A549 treated with RU486 at 1 μM for 4 hours (cell line): ENCODE measurements at places on chromosomes 12 and 14. TPM values are rescaled to one million over a fixed set of nuclear protein-coding genes. Genes with fewer than 3 reads are reported as not detected.

KRT7 gene
- 3,887 to 4,969 TPM (median 4,700 TPM) in 5 replicates for total RNA-seq

HECTD4 gene
- total RNA-seq = 10.0 to 12.0 TPM (median 11.1 TPM) in 5 replicates

CLEC4C gene
- total RNA-seq = not detected in 5 replicates

DIO3 gene
- 0.12 TPM in 1 of 5 replicates, not detected in the others for total RNA-seq

NEMP1 gene
- total RNA-seq = 10.4 to 18.6 TPM (median 15.8 TPM) in 5 replicates

CPNE6 gene
- total RNA-seq = not detected in 5 replicates

GPR162 gene
- 0.22 to 1.1 TPM (median 0.49 TPM) in 5 replicates for total RNA-seq

TMEM132D gene
- not detected in 5 replicates for total RNA-seq

PMCH gene
- total RNA-seq = not detected in 5 replicates

CRADD gene
- total RNA-seq = 10.3 to 18.2 TPM (median 10.7 TPM) in 5 replicates

AMIGO2 gene
- 100 to 188 TPM (median 178 TPM) in 5 replicates for total RNA-seq

PLEKHD1 gene
- total RNA-seq = 0.03 to 0.05 TPM (median 0.04 TPM) in 3 of 5 replicates, not detected in the others

IL26 gene
- not detected in 5 replicates for total RNA-seq

ANGEL1 gene
- total RNA-seq = 5.7 to 9.6 TPM (median 8.7 TPM) in 5 replicates

RPL10L gene
- not detected in 5 replicates for total RNA-seq

KTN1 gene
- 79.9 to 151 TPM (median 115 TPM) in 5 replicates for total RNA-seq

TAMALIN gene
- 0.17 to 1.3 TPM (median 0.61 TPM) in 5 replicates for total RNA-seq

NFE2 gene
- 0.07 to 0.32 TPM (median 0.13 TPM) in 3 of 5 replicates, not detected in the others for total RNA-seq

HPD gene
- total RNA-seq = 1.1 to 2.0 TPM (median 1.6 TPM) in 5 replicates

EFS gene
- not detected in 5 replicates for total RNA-seq

TMEM119 gene
- 0.05 to 0.07 TPM (median 0.05 TPM) in 3 of 5 replicates, not detected in the others for total RNA-seq

HOXC9 gene
- 11.4 to 14.1 TPM (median 13.1 TPM) in 5 replicates for total RNA-seq

ISM2 gene
- total RNA-seq = 0.40 to 0.57 TPM (median 0.46 TPM) in 5 replicates

RCOR1 gene
- total RNA-seq = 17.7 to 27.7 TPM (median 26.2 TPM) in 5 replicates

PLBD1 gene
- 3.8 to 5.3 TPM (median 4.2 TPM) in 5 replicates for total RNA-seq

PLA2G1B gene
- not detected in 5 replicates for total RNA-seq

PLEKHG7 gene
- 0.10 TPM in 1 of 5 replicates, not detected in the others for total RNA-seq

SIRT4 gene
- total RNA-seq = 0.49 to 0.99 TPM (median 0.80 TPM) in 5 replicates

RDH16 gene
- total RNA-seq = 0.07 to 0.10 TPM (median 0.09 TPM) in 5 replicates

SERPINA4 gene
- not detected in 5 replicates for total RNA-seq

KRT74 gene
- total RNA-seq = not detected in 5 replicates

CAPZA3 gene
- not detected in 5 replicates for total RNA-seq

CCDC88C gene
- total RNA-seq = 4.9 to 7.0 TPM (median 6.5 TPM) in 5 replicates
